ENCODE measurements at places on chromosomes 13 and 19.

DNA sequence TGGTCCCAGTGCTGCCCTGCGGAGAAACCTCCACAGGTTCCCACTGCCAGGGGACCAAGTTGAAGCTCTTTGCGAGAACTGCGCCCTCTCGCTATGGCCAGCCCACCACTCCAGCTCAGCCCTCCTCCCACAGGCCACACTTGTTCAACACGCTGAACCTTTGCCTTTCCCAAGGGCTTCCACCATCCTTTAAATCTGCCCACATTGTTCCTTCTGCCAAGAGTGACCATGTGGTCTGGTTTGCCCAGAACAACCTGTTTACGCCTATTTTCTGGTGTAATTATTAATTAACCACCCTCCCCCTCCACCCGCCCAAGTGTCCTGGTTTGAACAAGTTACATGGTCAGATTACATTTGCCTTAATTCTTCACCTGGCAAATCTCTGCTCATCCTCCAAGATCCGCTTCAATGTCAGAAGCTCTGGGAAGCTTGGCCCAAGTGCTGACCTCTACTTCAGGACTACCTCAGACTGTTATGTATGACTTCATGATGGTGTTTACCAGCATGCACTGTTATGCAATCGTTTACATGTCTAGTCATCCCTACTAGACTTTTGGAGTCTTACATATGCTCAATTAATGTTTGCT, 12.0 kb upstream of the USP12 start:
- no peak for DNase-seq

DNA sequence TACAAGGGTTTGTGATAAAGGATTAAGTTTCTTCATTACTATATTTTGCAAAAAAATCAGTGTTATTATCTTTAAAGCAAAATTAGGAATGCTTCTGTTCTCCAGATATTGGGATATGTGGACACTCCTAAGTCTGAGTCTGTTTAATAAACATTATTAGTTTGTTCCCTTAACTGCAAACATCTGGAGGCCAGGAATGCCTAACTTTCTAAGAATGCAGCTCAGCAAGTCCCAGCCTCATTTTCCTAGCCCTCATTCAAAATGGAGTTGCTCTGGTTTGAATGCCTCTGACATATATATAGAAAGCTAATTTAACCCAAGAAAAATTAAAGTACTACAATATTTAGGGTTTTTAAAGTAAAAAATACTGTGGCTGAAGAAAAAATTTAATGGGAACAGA, 33.6 kb upstream of the EDNRB start:
- DNase-seq, result no peak

- no peak for DNase-seq
These were observed 72.9 kb upstream of the TEX29 start for GRCh38 chr13:111247552-111247951.

DNA sequence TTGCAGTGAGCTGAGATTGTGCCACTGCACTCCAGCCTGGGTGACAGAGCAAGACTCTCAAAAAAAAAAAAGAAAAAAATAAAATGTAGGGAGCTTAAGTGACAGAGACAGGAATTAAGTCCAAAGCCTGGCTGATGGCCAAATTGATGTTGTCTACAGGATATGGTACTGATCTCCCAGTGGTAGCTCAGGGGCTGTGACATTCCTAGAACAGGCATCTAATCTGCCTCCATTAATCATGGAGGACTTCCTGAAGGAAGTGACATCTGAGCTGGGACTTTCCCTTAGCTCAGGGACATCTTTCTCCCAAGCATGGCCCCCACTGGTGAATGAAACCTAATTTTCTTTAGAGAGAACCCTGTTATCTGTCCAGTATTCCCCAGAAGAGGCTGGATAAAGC, 11.4 kb upstream of the EDDM13 start:
- DNase-seq, result no peak

- DNase-seq, result no peak
These were observed 131.0 kb downstream of the TEX29 start for GRCh38 chr13:111451402-111451801.

DNA sequence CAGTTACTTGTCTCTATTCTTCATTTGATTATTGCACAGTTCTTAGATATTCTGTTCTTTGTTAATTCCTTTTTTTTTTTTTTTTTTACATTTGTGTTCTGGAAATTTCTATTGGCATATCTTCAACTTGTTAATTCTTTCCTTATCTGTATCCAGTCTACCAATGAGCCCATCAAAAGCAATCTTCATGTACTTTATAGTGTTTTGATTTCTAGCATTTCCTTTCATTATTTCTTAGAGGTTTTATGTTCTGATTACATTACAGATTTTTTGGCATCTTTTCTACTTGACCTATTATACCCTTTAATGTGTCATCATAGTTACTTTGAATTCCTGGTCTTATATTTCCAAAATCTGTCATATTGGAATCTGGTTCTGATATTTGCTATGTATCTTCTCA, 2194.8 kb downstream of the PCDH9 start:
- no peak for DNase-seq

- no peak for DNase-seq
These were observed 226.5 kb downstream of the FOXO1 start for GRCh38 chr13:40439928-40440327.

DNA sequence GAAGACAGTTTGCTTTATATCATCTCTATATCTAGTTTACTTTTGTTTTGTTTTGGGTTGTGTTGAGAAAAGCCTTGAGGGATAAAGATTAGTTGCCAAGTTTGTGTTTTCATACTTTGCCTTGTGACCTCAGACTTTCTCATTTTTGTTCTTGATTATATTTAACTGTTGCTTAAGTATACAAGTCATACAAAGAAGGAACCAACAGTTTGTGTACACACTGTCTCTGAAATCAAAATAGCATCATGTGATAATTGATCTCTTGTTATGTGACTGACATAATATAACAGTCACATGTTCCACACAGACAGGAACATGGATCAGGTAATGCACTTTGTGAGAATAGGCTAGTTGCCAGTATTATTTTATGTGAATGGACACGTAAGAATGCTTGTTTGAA, 70.8 kb downstream of the SHISA2 start:
- no peak for DNase-seq

DNA sequence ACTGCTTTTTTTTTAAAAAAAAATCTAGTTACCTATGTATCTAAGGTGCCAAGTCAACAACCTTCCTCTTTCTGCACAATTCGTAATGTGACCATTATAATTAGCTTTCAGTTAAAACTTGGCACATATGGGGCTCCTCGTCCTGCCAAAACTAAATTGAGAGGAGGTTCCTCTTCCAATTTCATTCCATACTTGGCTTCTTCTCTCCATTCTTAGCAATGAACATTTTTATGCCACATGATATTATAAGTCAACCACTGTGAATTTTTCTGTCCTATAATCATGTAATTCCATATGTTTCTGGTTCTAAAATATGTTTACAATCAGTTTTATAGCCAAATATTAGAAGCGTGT, 177.0 kb downstream of the DCLK1 start:
- no peak for DNase-seq

DNA sequence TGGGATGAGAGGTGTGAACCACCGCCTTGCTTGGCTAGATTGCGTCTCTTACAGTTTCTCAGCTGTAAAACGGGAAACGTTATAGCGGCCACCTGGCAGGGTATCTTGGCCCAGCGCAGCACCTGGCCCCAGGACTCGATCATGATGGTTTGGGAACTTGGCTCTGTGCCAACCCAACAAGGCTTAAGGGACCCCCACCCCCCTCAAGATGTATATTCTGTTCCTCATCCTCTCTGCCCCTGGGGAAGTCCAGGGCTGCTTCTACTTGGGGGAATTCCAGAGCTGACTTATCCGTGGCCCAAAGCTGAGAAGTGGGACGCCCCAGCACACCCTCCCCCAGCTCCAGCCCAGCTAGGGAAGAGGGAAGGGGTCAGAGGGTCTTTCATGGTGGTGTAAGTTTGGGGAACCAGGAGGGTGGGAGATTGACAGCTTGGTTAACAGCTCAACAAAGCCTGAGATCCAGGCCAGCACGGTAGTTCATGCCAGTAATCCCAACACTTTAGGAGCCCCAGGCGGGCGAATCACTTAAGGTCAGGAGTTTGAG, 695 bp downstream of the ICAM1 start:
- no peak for DNase-seq

- DNase-seq, result no peak
These were observed 56.2 kb downstream of the TRPM4 start for GRCh38 chr19:49213791-49214190.

DNA sequence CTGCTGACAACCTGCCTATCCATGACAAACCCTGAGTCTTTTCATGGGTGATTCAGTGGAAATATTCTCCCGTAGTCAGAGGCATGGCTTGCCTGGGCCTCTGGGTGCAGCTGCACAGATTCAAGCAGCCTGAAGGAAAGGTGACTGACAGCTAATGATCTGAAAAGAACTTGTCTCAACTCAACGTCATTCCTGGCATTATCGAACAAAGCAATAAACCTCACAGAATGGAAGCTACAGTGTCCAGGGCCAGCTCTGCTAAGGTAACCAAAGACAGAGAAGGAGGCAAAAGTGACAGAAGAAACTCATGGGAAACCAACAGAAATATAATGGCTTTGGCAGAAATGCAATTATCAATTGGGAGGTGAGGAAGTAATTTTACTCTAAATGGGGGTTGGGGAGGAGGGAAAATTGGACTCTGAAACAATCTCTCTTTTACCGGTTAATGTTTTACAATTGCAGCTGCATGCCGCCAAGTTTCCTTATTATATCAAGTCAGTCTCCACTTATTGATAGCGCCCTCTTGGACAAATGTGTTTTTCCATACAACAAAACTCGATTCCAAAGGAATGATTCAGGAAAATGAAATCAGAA, 12.9 kb downstream of the STARD13 start:
- DNase-seq, result no peak
